ENCODE measurements at places on chromosomes 7 and 10.

GRCh38 chr7:15831606-15832005 lies 145.1 kb upstream of the MEOX2 start:
- DNase-seq = no peak

DNA sequence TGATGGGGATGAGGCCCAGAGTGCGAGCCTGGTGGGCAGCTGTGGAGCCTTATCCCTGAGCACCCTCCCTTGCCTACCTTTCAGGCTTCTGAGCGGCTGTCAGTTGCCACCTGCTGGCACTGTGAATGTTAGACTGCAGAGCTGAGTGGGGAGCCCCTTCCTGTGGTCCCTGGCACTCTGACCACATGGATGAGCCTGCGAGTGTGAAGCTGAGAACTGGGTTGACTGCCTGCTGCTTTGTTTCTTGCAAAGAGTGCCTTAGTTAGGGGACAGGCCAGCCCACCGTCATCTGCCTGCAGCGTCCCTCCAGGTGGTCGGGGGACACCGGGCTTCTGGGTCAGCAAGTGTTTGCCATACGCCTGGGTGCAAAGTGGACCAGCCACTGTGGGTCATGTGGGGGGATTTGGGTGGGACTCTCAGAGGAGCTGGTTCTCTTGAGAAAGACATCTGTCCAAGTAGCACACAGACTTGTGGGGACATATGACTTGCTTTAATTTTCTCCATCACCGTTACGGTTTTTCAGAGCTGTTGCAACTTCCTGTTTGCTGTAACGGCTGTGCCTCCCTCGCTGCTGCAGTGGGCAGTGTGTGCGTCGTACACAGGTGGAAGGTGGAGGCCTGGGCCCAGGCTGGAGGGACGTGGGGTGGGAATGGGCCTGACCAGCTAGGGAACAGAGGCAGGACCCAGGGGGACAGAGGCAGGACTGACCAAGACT lies 13.7 kb downstream of the INPP5A start:
- no peak for DNase-seq

DNA sequence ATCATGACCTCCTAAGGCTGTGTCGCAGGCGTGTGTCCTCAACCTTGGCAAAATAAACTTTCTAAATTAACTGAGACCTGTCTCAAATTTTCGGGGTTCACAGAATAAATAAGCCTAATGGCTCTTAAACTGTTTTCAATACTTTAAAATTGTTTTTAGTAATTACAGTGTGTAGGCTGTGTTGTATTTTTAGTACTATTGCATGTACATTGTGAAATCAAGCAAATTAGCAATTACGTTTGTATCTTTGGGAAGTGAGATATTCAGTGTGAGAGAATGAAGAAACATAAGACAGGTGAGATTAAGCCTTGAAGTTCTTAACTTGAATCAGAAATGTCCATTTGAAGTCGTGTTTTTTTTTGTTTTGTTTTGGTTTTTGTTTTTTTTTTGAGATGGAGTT lies 4.8 kb upstream of the AKR1B10 start:
- DNase-seq = no peak

DNA sequence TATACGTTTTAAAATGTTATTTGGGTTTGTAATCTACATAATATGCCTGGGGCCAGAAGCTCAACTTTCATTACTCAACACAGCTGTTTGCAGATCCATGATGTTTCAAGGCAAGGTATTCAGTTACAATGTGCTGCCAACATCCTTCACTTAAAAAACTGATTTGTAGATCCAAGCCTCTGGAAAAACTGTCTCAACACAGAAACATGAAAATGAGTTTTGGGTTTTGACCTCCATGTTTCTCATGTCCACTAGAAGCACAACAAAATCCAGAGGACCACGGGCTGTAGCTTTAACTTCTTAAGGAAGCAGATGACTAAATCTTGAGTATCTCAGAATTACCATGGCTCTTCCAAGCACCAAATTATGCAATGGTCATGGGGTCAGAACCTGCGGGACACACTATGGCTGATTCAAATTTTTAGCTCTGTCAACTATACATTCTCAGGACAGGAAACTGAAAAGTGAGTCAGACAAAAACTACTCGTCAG lies 247.1 kb upstream of the GRB10 start:
- DNase-seq = no peak

DNA sequence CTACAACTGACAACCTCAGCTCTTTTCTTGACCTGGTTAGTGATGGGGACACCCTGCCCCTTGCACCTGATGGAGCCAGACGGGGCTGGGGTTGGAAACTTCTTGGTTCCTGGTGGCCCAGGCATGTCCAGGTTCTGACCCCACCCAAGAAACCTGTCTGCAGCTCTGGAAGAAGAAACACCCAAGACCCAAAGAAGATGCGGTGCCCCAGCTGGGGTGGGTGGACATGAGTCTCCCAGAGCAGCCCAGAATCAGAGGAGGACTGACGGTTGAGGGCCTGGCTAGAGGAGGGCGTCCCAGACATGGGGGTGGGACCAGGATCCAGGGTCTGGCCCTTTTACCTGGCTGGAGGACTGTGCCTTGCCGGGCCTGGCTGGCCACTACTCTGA lies 202.4 kb downstream of the GLRX3 start:
- DNase-seq = no peak

DNA sequence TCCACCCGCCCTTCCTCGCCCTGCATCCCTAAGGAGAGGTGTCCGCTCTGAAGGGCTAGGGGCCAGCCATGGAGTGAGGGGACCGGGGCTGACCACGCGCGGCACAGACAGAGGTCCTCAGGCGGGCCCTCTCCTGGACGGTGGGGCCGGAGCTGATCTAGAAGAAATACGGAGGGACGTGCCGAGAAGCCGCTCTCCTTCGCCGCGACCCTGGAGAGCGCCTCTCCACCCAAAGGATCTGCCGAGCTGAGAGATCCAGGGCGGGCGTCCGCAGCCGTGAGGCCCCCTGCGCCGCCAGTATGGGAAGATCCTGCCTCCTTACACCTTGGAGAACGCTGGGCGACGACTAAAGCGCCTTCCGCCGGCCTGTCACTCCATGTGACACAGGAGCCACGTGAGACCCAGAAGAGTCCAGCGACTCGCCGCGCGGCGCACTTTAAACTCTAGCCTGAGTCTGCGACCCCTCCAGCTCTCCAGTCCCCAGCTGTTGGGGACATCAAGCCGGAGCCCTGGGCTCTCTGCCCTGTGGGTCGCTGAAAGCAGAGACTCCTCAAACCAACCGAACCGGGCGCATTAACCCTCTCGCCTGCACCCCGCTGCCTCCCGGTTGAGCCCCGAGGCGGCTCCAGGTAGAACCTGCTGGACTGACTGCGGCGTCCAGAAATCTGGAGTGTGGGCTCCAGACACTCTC lies 1.5 kb upstream of the SFMBT2 start:
- peak; percentile 40 for DNase-seq

- DNase-seq = no peak
These were observed 98.7 kb downstream of the DNAH11 start for GRCh38 chr7:21641546-21641945.

DNA sequence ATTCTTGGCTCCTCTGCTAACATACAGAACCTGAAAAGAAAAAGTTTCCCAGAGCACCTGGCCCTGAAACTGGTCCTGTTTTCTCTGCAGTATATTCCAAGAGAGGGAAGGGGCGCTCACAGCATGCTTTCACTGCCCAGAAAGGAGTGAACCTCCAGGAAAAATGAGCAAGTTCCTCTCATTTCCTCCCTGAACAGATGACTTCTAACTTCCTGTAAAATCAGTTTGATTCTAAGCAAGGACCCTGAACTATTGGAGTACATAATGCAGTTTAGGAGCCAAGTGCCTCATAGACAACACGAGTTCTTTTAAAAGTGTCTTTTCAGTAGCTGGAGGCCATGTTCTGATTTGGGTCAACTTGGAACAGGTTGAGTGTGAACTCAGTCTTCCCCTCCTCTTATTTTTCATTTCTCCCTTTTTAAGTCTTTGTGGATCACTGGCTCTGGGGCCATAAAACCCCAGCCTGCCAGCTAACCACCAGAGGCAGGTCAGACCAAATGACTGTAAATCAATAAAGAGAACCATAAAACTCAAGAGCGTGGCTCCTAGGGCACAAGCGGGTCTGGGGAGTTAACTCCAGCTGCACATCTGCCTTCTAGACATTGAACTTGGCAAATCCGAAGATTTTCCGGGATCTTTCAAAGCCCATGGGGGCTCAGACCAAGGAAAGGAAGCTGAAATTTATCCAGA lies 5.9 kb upstream of the LRRC18 start:
- DNase-seq = no peak

GRCh38 chr7:23685731-23686130 lies 5.7 kb downstream of the FAM221A start:
- DNase-seq = no peak

GRCh38 chr7:124031919-124032318 lies 948 bp downstream of the TMEM229A start:
- DNase-seq = peak; percentile 24

GRCh38 chr7:143492043-143492471 lies 14.4 kb downstream of the TAS2R41 start:
- DNase-seq = no peak

GRCh38 chr7:19336836-19337383 lies 191.7 kb upstream of the FERD3L start:
- DNase-seq = no peak

GRCh38 chr10:6009961-6010360 lies 32.6 kb upstream of the IL15RA start:
- no peak for DNase-seq
